ENCODE measurements at places on chromosomes 1 and 21.

- DNase-seq: no peak
Observed at GRCh38 chr1:2831596-2832212, 30.2 kb upstream of the TTC34 start.

DNA sequence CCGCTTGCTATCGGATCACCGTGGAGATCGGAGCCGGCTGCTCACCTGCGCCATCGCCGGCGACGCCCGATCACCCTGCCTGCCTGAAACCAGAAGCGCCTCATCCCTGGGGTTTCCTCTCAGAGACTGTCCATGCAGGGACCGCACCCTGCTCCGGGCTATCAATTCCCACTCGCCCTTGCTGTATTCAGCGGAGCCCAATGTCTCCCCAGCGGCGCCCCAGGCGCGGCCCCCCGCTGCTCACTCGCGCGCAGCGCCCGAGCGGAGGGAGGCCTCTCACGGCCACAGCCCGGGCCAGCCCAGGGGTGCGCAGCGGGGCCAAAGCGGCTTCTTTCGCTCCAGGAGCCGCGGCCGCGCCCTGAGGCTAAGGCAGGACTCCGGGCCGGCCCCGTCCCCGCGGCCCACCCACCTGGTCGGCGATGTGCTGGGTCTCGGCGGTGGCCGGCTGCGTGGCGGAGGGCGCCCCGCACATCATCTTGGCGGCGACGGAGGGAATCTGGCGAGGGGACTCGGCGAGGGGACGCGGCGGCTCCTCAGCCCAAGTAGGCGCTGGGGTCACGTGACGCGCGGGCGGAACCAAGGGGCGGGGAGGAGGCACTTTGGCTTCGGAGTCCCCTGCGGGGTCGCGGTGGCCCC is at the start of gene CSTB:
Gene CSTB, minus strand, starts transcription at position 514 of the 636 bp plus-strand sequence. Its CDS starts 39 bp downstream, at position 475.
- peak; percentile 53 for DNase-seq

DNA sequence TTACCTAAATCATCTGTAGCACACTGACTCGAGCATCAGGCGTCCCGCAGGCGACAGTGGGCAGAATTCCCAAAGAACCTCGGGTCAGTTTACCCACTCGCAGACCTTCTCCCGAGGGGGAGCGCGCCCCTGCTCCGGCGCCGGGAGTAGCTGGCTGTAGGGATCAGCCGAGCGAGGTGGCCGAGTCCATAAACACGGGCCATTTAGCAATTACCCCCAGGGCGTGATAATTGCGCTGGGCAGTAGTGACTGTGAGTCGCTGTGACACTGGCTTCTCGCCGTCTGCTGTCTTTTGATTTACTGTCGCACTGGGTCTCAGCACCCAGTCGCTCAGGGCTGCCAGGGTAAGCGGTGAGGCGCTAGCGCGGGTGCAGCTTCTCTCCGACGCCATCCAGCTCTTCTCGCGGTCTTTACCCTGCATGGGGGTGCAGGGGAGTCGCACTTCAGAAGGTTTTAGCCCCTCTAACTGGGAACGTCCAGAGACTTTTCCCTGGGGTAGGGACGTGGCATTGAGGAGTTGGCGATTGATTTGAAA is 16.2 kb downstream of the HLX start:
- DNase-seq: no peak

- no peak for DNase-seq
Observed at GRCh38 chr1:19080721-19081120, 124.2 kb upstream of the IFFO2 start.

DNA sequence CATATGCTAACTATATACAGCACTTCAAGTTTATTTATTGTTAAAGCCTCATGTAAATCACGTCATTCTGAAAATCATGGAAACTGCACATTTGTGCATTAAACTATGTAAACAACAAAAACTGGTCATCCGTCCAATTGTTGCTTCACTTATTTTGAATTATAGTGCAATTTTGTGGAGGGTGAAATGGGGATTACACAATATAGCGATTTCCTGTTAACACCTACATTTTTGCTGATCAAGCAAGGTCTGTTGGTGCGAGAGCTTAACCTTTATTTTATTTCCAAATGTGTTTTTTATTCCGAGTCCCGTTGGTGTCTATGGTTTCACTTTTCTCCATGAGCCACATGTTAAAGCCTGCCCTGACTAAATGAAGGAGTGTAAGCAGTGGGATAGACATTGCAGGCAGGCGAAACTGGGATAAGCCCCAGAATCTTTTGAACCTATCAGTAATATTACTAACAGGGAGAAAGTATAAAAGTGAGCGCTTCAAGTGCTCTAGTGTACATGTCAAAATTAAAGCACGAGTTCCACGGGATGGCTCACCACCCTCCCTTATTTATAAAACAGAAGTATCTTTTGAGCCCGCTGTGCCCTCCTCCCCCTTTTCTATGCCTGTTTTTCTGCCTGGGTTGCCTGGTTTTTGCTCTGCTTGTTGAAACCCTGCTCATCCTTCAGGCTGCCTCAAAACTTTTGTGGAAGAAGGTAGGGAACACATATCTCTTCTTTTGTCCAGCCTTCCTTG is 120.7 kb downstream of the NFIA start:
- DNase-seq: no peak

DNA sequence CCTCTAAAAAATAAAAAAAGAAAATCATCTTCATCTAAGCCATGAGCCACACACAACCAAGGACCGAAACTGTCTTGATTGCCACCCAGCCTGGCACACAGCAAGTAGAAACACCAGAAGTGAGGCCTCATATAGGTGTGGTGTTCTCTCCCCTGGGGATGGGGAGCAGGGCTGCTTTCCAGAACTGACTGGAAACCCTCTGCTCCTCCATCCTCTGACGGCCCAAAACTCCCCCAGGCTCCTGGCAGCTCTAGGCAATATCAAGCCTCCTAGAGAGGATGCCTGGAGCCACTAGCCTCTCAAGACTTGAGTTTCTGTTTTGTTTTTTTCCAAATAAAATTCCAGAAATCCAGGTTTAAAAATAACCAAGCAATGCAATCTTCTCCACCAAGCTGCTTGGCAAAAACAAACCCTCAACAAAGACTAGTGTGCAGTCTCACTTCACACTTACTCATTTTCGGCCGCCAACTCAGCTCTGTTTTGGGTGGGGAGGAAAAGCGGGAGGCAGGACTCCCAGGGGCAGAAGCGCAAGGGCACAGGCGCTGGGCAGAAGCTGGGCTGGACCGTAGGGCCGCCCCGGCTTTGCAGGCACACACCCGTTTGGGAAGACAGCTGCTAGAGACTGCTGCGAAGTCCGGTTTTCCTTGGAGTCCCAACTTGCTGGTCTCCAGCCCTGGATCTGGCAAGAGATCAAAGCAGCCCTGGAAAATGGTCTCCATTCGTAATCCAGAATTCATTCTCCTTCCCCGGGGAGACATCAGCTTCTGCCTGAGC is 78.2 kb upstream of the CAPZB start:
- no peak for DNase-seq

GRCh38 chr1:161127649-161128048 is 4.8 kb downstream of the DEDD start:
- no peak for DNase-seq

GRCh38 chr1:74436078-74436477 is 76.3 kb downstream of the LRRC53 start:
- DNase-seq: no peak

GRCh38 chr1:20648946-20649345 is 12.2 kb downstream of the DDOST start:
- DNase-seq: no peak

DNA sequence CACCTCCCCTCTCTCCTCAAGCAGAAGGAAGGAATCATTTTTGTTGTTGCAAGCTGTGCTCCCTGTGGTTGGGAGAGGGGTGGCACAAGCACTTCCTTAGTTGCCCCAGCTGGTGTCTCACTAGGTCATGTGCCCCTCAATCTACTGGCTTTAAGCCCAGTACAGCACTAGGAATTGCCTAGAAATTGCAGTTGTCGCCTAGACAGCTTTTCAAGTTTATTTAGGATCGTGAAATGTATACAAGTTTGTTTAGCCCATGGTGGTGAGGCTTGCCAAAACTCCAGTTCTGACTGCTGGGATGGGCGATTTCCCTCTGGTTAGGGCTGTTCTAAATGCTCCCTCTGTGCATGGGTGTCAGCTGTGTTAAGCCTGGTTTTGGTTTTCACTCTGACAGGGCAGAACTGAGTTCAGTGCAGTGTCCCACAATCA is 126.8 kb upstream of the ZNF644 start:
- no peak for DNase-seq

DNA sequence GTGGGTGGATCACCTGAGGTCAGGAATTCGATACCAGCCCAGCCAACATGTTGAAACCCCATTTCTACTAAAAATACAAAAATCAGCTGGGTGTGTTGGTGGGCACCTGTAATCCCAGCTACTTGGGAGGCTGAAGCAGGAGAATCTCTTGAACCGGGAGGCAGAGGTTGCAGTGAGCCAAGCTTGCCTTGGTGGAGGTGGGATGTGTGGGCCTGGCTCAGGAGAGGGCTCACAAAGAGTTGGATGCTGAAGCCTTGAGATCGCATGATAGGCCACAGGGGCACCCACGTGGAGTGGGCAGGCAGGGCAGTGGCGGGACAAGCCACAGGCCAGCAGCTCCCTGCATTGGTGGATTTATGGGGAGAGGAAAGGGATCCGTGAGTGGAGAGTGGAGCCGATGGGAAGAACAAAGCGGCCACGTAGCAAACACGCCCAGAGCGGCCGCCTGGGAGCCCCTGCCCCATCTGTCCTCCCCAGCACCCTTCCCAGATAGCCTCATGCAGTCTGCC is 4.4 kb downstream of the THAP3 start:
- no peak for DNase-seq

DNA sequence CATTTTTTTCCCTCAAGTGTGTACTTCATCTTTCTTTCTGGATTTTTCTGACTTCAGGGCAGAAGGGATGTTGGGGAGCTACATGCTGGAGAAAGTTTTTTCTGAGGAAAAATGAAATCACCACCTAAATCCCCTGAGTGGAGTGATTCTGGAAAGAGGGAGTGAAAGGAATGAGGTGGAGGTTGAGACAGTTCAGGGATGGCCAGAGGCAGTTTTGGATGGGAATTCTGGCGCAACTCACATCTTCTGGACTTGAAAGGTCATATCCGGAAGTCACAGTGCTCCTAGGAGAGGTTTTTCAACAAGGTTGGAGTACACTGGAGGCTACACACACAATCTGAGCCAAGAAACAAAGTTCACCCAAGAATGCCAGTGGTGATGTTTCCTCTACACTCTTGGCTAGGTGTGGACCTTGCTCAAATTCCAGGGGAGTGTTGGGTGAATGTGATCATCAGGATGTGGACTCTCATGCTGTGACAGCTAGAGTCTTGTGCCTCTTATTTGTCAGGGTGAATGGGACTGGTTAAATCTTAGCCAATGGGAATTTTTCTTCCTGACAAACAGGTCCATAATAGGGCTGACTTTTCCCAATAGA is 161.5 kb downstream of the HLX start:
- no peak for DNase-seq

DNA sequence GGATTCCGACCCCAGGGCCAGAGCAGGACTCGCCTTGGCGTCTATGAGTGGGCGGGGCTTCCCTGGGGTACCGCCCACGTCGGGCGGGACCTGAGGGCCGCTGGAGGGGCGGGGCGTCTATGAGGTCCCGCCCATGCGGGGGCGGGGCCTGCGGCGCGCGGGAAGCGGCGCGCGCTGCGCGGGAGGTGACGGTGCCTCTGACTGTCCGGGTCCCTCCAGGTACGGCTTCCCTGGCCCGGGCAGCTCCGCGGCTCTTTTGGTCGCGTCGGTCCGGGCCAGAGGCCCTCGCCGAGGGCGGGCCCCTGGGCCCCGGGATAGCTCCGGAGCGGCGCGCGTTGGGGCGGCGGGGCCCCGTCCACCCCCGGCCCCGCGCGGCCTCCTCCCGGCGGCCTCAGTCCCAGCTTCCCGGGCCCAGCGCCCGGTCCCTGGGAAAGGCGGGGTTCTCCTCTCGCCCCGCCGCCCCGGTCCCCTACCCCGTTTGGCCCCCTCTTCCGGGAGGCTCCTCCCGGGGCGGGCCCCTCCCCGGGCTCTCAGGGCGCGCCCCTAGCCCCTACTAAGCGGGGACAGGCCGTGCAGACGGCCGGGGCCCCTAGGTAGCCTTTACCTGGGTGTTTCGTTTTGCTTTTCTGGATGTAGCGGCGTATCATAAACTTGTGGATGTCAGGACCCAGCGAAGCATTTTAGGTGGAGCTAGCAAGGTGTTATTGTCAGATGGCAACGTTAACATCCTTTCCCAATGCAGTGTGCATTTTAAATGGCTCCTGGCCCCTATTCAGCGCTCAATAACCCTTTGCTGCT is at the start of gene CHAF1B:
Gene CHAF1B, plus strand, starts transcription at position 160 of the 798 bp plus-strand sequence. CDS start 745 bp downstream, outside the sequence.
- DNase-seq: peak; percentile 47

GRCh38 chr1:209645574-209646452 is 6.4 kb downstream of the LAMB3 start:
- no peak for DNase-seq

GRCh38 chr21:42187976-42188653 is 30.8 kb upstream of the ABCG1 start:
- no peak for DNase-seq

GRCh38 chr1:205430696-205431305 is 8.9 kb upstream of the LEMD1 start:
- DNase-seq: no peak

DNA sequence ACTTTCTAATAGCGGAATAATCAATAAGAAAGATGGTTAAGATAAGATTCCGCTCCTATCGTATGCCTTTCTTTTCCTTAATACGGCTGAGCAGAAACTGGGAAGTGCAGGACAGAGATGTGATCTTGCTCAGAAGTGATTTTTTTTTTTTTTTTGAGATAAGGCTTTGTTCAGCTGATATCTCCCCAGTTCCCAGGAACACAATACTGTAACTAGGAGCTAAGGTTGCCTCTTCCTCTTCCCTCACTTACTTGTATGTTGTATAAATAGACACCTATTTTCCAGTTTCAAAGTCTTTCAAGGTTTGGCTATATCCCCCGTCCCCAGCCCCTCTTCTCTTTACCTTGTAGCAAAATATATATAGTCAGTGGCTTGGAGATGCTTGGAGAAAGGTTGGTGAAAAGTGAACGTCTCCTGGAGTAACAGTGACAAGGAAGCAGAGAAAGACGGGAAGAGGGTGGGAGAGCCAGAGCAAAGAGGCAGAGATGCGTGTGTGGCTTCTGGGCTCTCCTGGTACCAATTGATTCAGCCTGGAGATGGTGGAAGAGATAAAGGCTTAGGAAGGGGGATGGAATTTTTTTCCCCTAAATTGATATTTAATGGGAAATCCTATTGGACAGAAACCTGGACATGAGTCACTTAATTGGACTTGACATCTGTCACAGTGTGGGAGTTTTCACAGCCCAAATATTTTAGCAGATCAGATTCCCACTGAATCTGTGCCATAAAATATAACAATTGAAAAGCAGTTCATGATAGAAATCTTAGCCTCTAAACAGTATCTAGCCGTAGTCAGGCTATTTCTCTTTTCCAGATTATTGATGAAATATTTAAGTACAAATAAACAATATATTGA is at the start of gene NHLH2:
Gene NHLH2, minus strand, starts transcription at position 522 of the 856 bp plus-strand sequence. CDS start 2,754 bp downstream, outside the sequence.
- DNase-seq: no peak

DNA sequence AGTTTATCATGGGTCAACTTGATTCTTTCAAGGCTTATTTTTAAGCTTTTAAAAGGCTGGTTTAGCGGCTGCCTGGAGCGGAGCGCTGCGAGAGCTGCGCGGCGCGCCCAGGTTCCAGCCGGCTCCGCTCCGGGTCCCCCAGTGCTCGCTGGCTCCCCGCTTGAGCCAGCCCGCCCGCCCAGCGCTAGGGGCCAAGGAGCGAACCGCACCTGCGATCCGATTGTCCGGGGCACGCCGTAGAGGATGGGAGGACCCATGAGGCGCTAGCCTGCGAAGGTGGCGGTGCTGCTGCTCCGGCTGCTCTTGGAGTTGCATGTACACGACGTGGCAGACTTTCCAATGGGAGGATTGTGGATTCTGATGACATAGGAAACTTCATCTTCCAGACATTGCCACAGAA is 9.9 kb upstream of the CFHR4 start:
- DNase-seq: no peak

- DNase-seq: no peak
Observed at GRCh38 chr1:82921759-82922158, 1077.2 kb downstream of the TTLL7 start.
